ENCODE measurements at places on chromosomes 7 and 10.

DNA sequence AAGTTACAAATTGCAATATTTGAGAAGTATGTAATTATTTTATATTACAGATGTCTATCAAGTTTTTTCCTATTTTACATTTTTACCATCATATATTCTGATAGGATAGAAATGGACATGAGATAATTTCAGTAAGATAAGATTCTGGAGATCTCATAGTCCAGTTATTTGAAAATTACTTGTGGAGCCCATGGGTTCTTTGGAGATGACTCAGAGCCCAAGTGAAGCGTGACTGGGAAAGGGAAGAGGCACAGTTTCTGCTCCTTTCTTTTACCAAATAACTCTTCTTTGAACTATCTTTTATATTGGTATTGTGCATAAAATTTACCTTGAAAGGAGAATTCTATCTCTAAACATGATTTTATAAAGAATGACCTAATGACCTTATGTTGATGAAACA is 2.4 kb downstream of the CD36 start:
- peak; percentile 58 for DNase-seq

- no peak for DNase-seq
Measured at GRCh38 chr10:120746001-120746777, 105.0 kb upstream of the WDR11 start.

DNA sequence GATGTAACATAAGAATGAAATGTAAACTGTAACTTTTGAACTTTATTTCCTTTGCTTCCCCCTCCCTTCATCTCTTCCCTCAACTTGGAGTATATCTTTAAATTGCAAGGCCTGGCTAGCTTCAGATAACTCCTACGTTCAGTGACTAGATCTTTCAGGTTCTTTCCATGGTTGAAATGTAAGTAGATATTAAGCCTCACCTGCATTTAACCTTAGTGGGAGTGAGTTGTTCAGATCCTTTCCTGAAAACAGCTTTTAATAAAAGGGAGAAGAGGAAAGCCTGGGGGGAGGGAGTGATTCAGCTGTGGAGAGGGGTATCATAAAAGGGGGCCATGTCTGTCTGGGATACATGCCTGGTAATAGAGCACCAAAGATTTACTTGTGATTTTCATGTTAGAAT is 19.0 kb upstream of the PRPS1L1 start:
- no peak for DNase-seq

GRCh38 chr7:4010061-4010605 is 672.0 kb upstream of the FOXK1 start:
- no peak for DNase-seq

- no peak for DNase-seq
Measured at GRCh38 chr10:67971311-67971710, 86.9 kb downstream of the SIRT1 start.

- DNase-seq: no peak
Measured at GRCh38 chr7:113622796-113623195, 296.0 kb downstream of the PPP1R3A start.

DNA sequence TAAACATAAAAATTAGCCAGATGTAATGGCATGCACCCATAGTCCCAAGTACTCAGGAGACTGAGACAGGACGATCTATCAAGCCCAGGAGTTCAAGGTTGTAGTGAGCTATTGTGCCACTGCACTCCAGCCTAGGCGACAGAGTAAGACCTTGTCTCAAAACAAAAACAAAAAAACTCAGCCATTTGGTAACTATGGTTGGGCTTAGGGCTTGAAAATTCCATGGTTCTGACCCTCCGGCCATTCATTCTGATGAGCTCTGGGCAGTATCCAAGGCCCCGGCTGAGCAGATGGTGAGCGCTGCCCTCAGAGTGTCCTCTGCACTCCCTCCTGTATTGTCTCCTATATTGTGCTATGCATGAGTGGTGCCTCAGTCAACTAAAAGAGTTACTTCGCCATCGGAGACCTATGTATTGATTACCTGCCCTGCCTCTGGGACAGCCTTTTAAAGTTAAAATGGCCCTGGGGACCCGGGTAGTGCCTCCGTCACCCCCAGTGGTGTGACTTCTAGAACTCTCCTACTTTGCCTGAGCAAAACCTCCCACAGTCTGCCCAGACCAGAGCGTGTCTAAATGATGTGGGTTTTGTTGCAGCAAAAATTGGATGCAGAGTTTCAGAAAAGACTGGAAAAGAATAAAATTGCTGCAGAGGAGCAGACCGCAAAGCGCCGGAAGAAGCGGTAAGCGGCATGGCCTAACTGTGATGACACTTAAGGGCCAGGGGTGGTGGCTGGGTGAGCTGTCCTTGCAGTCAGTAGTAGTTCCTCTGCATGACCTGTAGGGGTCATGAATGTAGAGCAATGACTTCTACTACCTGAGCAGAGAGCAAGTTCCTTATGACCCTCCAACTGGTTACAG is 8.1 kb downstream of the PRKRIP1 start:
- DNase-seq: no peak

DNA sequence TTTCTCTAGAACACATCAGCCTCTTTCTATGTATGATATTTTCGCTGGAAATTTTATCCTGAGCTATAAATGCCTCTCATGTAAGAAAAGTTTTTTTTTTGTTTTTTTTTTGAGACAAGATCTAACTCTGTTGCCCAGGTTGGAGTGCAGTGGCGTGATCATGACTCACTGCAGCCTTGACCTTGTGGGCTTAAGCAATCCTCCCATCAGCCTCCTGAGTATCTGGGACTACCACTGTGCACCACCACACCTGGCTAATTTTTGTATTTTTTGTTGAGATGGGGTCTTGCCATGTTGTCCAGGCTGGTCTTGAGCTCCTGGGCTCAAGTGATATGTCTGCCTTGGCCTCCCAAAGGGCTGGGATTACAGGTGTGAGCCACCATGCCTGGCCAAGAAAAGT is 80.4 kb downstream of the ADK start:
- no peak for DNase-seq

DNA sequence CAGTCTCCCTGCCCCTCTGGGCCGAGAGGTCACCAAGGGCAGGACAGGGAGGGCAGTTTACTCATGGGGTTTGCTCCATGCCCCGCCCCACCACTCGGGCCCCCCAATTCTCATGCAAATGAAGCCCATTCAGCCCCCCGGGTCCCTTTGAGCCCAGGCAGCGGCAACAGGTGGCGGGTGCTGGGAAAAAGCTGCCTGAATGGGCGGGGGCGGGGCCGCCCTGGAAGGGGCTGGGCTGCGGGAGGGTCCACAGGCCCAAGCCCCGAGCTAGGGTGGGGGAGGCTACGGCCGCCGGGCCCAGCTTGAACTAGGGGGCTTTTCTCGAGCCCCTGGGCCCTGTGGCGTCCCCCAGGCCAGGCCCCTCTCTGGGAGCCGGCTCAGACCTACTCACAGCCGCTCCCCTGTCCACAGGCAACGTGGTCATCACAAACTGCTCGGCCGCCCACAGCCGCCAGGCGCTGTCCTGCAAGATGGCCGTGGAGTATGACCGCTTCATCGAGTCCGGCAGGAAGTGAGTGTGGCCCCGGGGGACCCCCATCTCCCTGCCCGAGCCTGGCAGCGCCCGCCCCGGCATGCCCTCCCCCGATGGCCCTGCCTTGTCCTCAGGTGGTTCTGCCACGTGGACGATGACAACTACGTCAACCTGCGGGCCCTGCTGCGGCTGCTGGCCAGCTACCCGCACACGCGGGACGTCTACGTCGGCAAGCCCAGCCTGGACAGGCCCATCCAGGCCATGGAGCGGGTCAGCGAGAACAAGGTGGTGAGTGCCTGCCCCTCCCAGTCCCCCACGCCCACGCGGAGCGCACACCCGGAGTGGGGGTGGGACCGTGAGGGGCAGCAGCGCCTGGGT is 5.5 kb downstream of the LFNG start:
- DNase-seq: no peak

GRCh38 chr7:47945261-47946015 is 2.8 kb downstream of the PKD1L1 start:
- no peak for DNase-seq

GRCh38 chr10:23418051-23418681 is 20.7 kb upstream of the OTUD1 start:
- no peak for DNase-seq

DNA sequence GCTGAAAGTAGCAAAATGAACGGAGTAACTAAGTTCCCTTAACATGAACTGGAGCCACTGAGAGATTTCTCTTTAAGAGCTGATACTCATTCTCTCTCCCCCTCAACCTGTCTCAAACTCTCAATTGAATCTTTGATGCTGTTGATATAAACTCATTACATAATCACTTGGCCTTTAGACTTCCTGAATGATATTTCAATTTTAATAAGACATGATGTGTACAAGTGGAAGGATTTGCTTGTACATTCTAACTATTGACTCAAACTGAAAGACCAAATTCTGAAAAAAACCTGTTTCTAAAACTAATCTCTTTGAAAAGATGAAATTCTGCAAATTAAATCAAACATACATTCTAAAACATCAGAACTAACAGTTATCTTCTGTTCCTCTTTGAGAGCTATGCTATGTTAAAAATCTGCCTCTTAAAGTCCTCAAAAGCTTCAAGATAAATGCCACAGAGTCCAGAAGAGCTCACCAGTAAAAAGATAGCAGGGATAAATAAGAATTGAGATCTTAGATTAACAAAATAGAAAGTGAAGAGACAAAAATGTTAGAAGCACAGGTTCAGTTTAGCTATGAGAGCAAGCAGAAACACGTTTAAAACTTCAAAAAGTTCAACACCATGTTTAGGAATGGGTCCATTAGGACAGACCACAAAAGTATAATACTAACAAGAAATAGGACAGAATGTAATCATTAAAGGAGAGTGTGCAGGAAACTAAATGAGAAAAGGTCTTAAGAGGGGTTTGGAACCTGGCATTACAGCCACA is 46.1 kb downstream of the TNPO3 start:
- no peak for DNase-seq

GRCh38 chr10:13953371-13953770 is 366.6 kb downstream of the PRPF18 start:
- DNase-seq: no peak

DNA sequence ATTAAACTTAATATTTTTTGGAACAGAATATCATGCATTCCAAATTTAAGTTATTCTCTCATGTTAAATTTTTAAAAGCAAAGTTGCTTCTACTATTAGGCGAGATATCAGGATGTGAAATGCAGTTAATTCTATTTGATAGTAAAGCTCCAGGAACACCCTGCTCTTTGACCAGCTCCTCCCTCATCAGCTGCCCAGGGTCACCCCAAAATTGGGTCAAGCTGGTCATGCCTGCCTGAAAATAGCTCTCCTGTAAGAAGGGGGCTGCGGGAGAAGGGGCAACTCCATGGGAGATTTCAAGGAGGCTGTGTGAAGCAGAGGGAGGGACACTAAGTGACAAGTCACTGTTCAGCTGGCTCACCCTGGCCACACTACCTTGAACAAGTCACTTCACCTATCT is 5.9 kb downstream of the PPP1R3C start:
- DNase-seq: no peak

DNA sequence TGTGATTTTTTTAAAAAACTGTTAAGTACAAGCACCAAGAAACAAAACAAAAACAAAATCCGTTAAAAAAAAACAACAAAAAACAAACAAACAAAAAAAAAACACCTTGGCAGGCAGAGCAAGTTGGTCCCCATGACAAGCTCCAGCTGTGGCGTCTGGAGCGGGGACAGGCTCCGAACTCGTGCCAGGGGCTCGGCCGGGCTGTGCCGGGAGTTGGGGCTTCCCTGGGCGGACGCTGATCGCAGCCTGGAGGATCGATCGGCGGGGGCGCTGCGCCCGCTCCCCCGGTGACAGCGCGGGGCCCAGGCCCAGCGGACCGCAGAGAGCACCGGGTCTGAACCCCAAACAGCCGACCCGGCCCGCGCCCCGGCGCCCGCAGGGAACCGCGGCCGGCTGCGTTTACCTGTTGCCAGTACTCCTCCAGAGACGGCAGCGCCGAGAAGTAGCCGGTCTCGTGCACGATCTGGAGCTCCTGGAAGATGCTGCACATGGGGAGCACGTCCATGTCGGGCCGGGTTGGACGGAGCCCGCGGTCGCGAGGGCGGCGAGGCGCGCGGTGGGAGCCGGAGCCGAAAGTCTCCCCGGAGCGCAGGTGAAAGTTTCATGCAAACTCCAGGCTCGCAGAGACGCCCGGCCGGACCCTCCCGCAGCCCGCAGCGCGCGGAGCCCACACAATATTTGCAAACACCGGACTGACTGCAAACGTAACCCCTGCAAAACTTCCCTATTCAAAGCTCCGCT is at the start of gene KLF6:
TSS of gene KLF6 (minus strand) at position 700 of the 741 bp plus-strand sequence. CDS start at position 505, 195 bp downstream.
- DNase-seq: no peak

- DNase-seq: no peak
Measured at GRCh38 chr7:74020390-74020789, 7.6 kb upstream of the ELN start.

GRCh38 chr7:48207155-48207675 is 36.0 kb downstream of the ABCA13 start:
- DNase-seq: no peak

- DNase-seq: no peak
Measured at GRCh38 chr7:77802557-77803405, 4.2 kb downstream of the PHTF2 start.

GRCh38 chr10:29634105-29634504 is 666 bp downstream of the SVIL start:
- DNase-seq: no peak

GRCh38 chr7:53466371-53466770 is 430.9 kb downstream of the POM121L12 start:
- DNase-seq: no peak

DNA sequence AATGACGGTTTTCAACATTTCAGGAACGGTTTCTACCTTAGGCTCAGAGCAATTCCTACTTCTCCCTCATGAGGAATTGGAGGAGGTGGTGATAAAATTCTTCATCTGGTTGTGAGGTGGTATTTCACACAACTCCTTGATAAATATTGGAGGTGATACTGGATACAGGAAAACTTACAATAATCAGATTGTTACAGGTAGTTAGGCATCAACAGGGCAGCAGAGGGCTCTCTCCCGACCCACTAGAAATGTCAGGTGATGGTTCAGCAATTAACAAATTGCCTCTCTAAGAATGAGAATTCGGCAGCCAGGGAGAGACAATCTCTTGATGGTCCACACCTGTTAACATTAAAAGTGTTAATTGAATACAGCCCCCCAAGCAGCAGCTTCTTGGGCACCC is 22.6 kb downstream of the ZNF786 start:
- DNase-seq: no peak

GRCh38 chr7:101722247-101722646 is 93.2 kb upstream of the MYL10 start:
- no peak for DNase-seq

GRCh38 chr10:109961174-109962001 is 38.1 kb upstream of the XPNPEP1 start:
- DNase-seq: no peak

GRCh38 chr10:112532189-112532588 is 85.2 kb downstream of the VTI1A start:
- no peak for DNase-seq

- no peak for DNase-seq
Measured at GRCh38 chr7:95357623-95358022, 33.3 kb upstream of the PON1 start.

GRCh38 chr10:127196282-127197153 is at the start of gene INSYN2A:
Gene INSYN2A, minus strand, starts transcription at chr10:127196591. Its CDS starts 20,196 bp downstream, at chr10:127176395.
- no peak for DNase-seq

- no peak for DNase-seq
Measured at GRCh38 chr7:150982351-150982750, 4.2 kb upstream of the KCNH2 start.

All from non-pigmented ciliary epithelial cell (primary cell).